ENCODE measurements at places on chromosomes 5 and 9.

DNA sequence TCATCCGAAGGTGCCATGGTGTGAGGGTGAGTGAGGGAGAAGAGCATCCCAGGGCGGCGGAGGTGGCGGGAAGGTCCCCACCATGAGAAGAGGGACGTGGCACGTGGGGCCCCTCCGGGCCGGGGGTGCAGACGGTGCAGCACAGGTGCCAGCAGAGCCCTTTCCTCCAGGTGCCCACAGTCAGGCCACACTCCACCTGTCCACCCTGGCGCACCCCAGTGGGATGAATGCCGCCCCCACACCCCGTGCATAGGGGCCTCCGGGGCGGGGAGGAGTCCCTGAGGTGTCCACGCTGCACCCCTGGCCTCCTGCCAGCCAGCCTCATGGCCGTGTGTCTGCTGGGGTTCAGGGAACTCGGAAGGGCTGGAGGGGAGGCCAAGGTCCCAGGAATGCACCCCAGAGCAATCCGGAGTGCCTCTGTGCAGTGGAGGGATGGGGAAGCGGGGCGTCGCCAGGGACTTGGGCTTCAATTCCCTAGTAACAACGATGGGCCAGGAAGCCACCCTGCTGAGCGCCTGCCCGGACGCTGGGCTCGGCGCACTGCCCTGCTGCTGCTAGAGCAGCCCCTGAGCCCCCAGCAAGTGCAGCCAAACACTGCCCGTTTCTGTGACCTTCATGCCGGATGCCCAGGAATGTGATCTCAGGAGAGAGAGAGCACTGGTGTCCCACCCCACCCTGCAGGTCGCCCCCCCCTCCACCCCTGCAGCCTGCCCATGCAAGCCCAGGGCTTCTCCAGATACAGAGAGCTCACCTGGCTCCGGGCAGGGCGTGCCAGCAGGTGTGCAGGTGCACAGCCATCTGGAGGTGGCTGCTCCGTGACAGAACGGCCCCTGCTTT lies 8.8 kb upstream of the NACC2 start:
- no peak for DNase-seq

GRCh38 chr5:75623846-75624245 lies 12.6 kb downstream of the ANKDD1B start:
- no peak for DNase-seq

DNA sequence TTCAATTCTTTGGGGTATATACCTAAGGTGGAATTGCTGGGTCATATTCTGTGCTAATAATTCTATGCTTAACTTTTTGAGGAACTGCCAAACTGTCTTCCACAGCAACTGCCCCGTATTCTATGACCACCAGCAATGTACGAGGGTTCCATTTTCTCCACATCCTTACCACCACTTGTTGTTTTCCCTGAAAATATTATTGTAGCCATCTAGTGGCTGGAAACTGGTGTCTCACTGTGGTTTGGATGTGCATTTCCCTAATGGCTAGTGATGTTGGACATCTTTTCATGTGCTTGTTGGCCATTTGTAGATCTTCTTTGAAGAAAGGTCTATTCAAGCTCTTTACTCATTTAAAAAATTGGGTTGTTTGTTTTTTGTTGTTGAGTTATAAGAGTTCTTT lies 30.7 kb downstream of the MSX2 start:
- no peak for DNase-seq

DNA sequence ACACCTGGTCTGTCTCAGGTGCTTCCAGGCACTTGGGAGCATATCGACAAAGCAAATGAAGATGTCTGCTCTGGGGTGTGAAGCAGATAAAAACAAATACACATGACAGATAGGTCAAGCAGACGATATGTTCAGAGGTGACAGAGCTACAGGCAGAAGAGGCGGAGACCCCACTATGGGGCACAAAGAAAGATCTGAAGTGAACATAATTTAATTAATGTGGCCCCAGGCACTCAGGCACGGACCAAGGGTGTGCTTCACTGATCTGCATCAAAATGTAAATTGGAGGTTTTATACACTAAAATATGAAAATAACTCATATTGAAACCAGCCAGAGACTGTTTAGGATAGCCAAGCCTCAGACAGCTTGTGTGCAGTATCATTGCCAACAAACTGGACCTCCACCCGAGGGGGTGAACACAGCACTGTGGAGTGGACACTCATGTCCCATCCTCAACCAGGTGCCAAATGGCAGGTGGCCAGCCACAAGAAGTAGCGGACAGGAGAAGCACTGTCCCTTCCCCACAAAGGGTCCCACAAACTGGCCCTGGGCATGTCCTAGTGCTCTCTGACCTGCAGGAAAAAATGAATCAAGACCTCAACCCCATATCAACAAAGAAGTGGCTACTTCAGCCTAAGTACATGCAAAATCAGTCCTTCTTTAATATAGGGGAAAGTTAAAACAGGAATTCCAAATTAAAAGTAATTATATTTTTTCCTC lies 29.2 kb downstream of the ROR2 start:
- no peak for DNase-seq

- no peak for DNase-seq
Observed at GRCh38 chr9:111431684-111432083, 52.5 kb downstream of the ECPAS start.

- no peak for DNase-seq
Observed at GRCh38 chr5:72878854-72879253, 62.4 kb downstream of the TNPO1 start.

Data from GM06990 (cell line).